ENCODE measurements at places on chromosomes 7 and 10. TPM values are rescaled to one million over a fixed set of nuclear protein-coding genes. Genes with fewer than 3 reads are reported as not detected.

The NEUROD6 gene
- polyA plus RNA-seq = not detected

The LIPJ gene
- not detected for polyA plus RNA-seq

The MACROH2A2 gene
- polyA plus RNA-seq = 17.4 TPM

The A1CF gene
- polyA plus RNA-seq = not detected

The LIPF gene
- 3.0 TPM for polyA plus RNA-seq

Measured in esophagus (tissue), 2 donors.